Bronchial smooth muscle cell (primary cell): ENCODE measurements at places on chromosomes 13 and 19. TPM values are rescaled to one million over a fixed set of nuclear protein-coding genes. Genes with fewer than 3 reads are reported as not detected.

Gene METTL21C
- not detected in 2 replicates for total RNA-seq

Gene POLR1D
- 41.4 and 58.9 TPM in 2 replicates for total RNA-seq

Gene ABCC4
- total RNA-seq, result 30.6 and 58.2 TPM in 2 replicates

Gene CPB2
- total RNA-seq, result not detected in 2 replicates

Gene SH2D3A
- total RNA-seq, result under 0.01 TPM in 1 of 2 replicates, not detected in the other

Gene RHPN2
- 0.79 and 2.1 TPM in 2 replicates for total RNA-seq

Gene FLT3LG
- total RNA-seq, result 4.9 and 5.3 TPM in 2 replicates

Gene DNM2
- 73.2 and 76.1 TPM in 2 replicates for total RNA-seq

Gene CCDC70
- not detected in 2 replicates for total RNA-seq

Gene LRRC25
- 0.16 and 0.34 TPM in 2 replicates for total RNA-seq

Gene PSG3
- not detected in 2 replicates for total RNA-seq

Gene ZSCAN5A
- 6.8 and 10.6 TPM in 2 replicates for total RNA-seq

Gene CNFN
- total RNA-seq, result not detected in 2 replicates

Gene TRPC4
- total RNA-seq, result 0.09 and 0.16 TPM in 2 replicates

Gene CYTH2
- total RNA-seq, result 31.7 and 37.0 TPM in 2 replicates

Gene ADAT3
- total RNA-seq, result 1.4 and 1.7 TPM in 2 replicates

Gene ERICH4
- total RNA-seq, result not detected in 2 replicates

Gene PLEKHG2
- 11.0 and 23.0 TPM in 2 replicates for total RNA-seq

Gene IZUMO2
- not detected in 2 replicates for total RNA-seq

Gene CEACAM4
- not detected in 2 replicates for total RNA-seq

Gene PTPRH
- 4.1 and 9.8 TPM in 2 replicates for total RNA-seq

Gene CCDC169
- 4.8 and 5.0 TPM in 2 replicates for total RNA-seq

Gene CAMSAP3
- not detected in 2 replicates for total RNA-seq

Gene GZMM
- not detected in 2 replicates for total RNA-seq

Gene CDKN2D
- total RNA-seq, result 4.3 and 7.7 TPM in 2 replicates

Gene C5AR2
- 0.16 TPM in 1 of 2 replicates, not detected in the other for total RNA-seq

Gene CYP2A7
- total RNA-seq, result not detected in 2 replicates

Gene NXNL1
- total RNA-seq, result not detected in 2 replicates

Gene HIPK4
- total RNA-seq, result 0.16 and 0.17 TPM in 2 replicates

Gene B9D2
- total RNA-seq, result 4.1 and 4.8 TPM in 2 replicates

Gene CNMD
- total RNA-seq, result not detected in 2 replicates

Gene CYP2S1
- 0.77 and 3.3 TPM in 2 replicates for total RNA-seq

Gene FGF14
- 3.0 and 4.6 TPM in 2 replicates for total RNA-seq

Gene IRGC
- not detected in 2 replicates for total RNA-seq

Gene CBARP
- total RNA-seq, result 0.63 and 0.86 TPM in 2 replicates

Gene MYO16
- under 0.01 and 0.16 TPM in 2 replicates for total RNA-seq

Gene CYSLTR2
- total RNA-seq, result under 0.01 TPM in 1 of 2 replicates, not detected in the other

Gene CGB5
- total RNA-seq, result 0.16 TPM in 1 of 2 replicates, not detected in the other

Gene GPR12
- total RNA-seq, result not detected in 2 replicates

Gene PLPPR2
- 5.8 TPM in 2 replicates for total RNA-seq

Gene ITPKC
- total RNA-seq, result 12.6 and 20.4 TPM in 2 replicates

Gene NTF4
- 0.16 and 0.17 TPM in 2 replicates for total RNA-seq

Gene KLC3
- total RNA-seq, result 0.16 TPM in 1 of 2 replicates, not detected in the other

Gene KLK11
- total RNA-seq, result 0.17 TPM in 1 of 2 replicates, not detected in the other

Gene C19orf85
- not detected in 2 replicates for total RNA-seq

Gene NRTN
- under 0.01 and 0.17 TPM in 2 replicates for total RNA-seq

Gene ZNF91
- 7.3 and 14.3 TPM in 2 replicates for total RNA-seq

Gene CYP4F2
- not detected in 2 replicates for total RNA-seq

Gene PEX11G
- total RNA-seq, result 2.4 and 4.7 TPM in 2 replicates

Gene ANKRD27
- total RNA-seq, result 19.9 and 24.6 TPM in 2 replicates

Gene ZNF579
- 1.6 and 2.0 TPM in 2 replicates for total RNA-seq

Gene ZNF723
- not detected in 2 replicates for total RNA-seq

Gene CD22
- 0.16 TPM in 1 of 2 replicates, not detected in the other for total RNA-seq

Gene ZNF285
- total RNA-seq, result 3.2 and 3.9 TPM in 2 replicates

Gene KCNN1
- 0.34 TPM in 1 of 2 replicates, not detected in the other for total RNA-seq

Gene ZNF296
- not detected in 2 replicates for total RNA-seq

Gene LILRA2
- total RNA-seq, result not detected in 2 replicates

Gene ZNF566
- 7.6 and 9.3 TPM in 2 replicates for total RNA-seq

Gene KLK4
- not detected in 2 replicates for total RNA-seq
